ENCODE measurements at places on chromosomes 2 and 18.

DNA sequence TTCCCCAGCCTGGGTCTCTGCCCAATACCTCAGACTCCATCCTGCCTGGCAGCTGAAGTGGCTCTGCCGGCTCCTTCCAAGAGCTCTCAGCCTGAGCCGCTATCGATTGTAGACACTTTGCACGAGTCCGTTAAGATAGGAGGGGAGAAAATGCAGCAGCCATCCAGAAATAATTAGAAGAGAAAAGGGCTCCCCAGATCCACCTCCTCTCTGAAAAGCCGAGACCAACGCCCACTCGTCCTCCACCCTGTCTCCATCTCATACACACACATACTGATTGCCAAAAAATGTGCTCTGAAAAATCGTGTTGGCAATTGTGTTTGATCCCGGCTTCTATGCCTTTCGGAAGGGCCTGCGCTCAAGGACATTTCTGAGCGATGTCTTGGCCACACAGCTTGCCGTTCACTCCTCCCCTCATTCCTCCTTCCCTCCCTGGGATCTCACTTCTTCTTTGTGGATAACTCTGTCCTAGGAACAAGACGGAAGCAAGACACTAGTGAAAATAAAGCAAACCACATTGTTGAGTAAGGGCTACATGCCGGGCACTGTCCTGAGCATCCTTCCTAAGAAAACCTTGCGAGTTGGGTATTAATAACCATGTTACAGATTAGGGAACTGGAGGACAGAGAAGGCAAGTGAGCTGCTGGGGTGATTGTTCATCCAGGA is 372.8 kb upstream of the MYT1L start:
- no peak for DNase-seq

- DNase-seq, result no peak
Observed at GRCh38 chr2:54429811-54430551, 26.1 kb upstream of the SPTBN1 start.

DNA sequence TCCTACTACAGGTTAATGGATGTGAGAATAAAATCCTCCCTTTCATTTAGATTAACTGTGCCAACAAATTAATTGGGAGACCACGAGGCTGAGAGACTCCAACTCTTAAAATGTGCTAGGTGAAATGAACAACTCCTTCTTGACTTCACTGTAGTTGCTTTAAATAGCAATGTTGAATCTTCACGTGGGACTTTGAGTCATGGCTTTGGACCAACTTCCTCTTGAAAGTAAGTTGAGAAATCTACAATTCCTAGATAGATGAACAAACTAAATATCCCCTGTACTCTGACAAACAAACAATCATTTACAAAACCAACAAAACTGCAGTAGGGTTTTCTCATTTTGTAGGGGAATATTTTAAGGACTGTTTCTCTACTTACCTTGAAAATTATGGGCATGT is 291.9 kb upstream of the SPRED2 start:
- no peak for DNase-seq

- no peak for DNase-seq
Observed at GRCh38 chr2:74919827-74920226, 38.6 kb upstream of the POLE4 start.

- DNase-seq, result no peak
Observed at GRCh38 chr2:44063033-44063432, 67.2 kb upstream of the LRPPRC start.

- peak; percentile 41 for DNase-seq
Observed at GRCh38 chr18:13577091-13577697, 149.2 kb downstream of the FAM210A start.

GRCh38 chr18:7856733-7857132 is 289.6 kb downstream of the PTPRM start:
- DNase-seq, result no peak

DNA sequence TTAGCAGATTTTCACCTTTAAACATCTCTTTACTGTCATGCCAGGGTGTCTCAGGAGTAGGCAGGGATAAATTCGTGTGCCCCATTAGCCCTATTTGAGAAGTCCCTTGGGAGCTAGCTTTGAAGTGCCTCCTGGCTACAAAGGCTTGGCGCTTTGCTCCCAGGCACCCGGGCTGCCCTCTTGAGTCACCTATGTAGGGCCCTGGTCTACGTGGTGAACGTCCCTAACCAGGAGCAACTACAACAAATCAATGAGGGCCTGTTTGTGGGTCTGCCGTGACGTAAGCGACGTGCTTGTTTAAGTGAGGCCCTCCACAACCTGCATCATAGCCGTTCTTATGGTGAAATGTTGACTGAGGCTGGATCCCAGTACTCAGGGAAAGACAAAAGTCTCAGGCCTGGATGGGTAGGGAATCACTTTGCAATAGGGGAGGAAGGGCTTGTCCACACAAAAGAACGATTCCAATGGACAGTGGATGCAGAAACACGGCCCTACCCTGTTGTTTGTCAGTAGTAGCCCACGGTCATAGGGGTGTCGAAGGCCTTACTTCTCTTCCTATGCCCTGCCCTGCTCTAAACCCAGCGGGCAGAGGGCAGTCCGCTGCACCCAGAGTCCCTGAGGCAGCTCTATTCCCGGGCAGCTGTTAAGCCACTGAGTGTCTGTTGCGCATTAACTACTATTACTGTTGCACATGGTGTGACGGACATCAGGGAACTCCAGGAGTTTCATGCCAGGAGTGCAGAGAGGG is 93.9 kb downstream of the INHBB start:
- no peak for DNase-seq

DNA sequence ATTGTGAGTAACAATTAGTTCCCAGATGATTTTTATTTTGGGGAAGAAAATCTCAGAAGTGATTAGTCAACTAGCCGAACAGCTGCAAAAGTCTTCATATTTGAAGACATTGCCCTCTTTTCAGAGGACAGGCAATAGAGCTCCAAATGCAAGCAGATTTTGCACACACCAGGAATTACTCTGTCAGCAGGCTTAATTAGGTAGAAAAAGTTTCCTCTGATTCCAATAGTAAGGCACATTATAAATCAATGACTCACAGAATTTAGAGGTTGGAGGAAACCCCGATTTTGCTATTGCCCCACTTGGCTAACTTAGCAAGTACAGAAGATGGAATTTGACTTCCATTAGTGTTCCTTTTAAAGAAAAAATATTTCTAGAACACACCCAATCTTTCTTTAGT is 30.7 kb upstream of the SCN1A start:
- peak; percentile 5 for DNase-seq

- DNase-seq, result no peak
Observed at GRCh38 chr2:110764931-110765330, 32.6 kb downstream of the ACOXL start.

- DNase-seq, result no peak
Observed at GRCh38 chr18:65919663-65920062, 168.9 kb downstream of the CDH7 start.

- DNase-seq, result no peak
Observed at GRCh38 chr18:46283895-46284295, 179.7 kb downstream of the HAUS1 start.

DNA sequence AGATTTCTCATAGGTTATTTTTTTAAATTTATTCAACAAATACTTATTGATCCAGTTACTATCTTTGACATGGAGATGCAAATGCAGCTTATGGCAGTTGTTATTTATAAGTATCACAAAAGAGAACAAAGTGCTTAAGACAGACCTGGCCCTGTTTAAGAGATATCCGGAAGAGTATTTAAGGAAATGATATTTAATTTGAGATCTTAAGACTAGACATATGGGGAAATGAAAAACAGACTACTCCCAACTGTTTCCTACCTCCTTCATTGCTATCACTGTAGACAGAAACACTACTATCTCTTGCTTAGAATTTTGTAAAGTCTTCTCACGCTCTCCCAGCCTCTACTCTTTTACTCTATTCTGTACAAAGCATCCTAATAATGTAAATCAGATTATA is 36.0 kb downstream of the RPRD1A start:
- DNase-seq, result no peak

DNA sequence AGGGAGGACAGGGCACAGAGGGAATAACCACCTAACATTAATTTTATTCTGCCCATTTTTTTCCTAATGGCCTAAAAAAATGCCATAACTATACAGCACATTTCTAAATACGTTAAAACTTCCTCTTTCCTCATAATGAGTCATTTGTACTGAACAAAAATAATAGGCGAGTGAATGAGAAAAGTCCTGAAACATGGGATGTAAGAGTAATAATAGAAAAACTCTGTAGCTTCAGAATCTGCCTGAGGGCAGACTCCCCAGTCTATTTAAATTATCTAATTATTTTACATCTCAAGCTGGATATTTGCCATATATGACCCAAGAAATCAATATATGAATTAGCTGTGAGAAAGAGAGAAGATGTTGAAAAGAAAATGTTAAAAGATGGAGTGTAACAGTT is 285.1 kb downstream of the TMX3 start:
- no peak for DNase-seq

DNA sequence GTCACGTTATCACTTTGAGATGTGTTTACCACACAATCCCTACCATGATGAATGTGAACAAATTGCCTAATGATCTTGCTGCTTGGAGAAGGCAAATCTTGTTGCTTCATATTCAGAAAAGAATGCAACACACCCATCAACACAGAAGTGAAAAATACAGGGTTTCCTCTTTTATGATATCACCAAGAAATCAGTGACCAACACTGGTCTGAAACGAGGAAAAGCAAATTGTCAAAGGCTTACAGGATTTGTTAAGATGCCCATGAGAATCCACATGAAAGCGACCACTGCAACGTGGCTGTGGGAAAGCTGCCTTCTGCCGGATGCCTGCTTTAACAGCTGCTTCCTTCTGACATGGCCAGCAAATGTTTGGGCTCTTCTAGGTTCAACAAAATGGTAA is 397.6 kb upstream of the LRATD1 start:
- DNase-seq, result no peak

DNA sequence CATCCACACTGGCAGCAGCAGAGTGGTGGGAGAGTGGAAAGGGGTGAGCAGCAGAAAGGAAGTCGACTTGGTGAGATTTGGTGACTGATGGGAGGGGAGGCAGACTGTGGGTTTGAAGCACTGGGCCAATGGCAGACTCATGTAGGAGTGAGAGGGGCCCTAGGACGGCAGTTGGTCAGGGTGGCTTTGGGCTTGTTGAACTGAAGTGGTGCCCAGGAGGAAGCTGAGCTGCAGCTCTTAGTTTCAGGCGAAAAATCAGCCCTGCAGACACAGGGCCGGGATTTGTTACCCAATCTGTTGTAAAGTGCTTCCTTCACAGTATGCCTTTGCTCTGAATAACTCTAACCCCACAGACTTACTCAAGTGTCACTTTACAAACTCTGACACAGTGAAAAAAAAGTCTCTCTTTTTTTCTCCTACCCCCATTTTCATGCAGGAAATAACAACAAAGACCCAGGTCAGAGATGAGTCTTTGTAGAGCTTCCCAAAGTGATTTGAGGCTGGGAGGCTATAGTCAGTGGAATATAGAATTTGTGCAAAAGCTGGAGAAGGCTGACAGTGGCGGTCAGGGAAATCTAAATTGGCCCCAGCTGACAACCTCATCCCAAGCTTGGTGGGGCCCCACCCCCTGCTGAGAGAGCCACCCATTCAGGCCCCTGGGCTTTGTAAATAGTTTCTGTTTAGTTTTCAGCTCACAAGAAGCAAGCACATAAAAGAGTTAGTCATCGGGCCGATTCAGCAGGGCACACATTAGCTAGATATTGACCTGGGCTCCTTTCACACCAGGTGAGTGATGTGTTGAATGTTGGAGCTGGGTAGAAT is 226.9 kb downstream of the VAPA start:
- no peak for DNase-seq

GRCh38 chr18:57004366-57005121 is 142.3 kb upstream of the BOD1L2 start:
- peak; percentile 35 for DNase-seq

- DNase-seq, result no peak
Observed at GRCh38 chr18:73340135-73340977, 472.6 kb upstream of the NETO1 start.

DNA sequence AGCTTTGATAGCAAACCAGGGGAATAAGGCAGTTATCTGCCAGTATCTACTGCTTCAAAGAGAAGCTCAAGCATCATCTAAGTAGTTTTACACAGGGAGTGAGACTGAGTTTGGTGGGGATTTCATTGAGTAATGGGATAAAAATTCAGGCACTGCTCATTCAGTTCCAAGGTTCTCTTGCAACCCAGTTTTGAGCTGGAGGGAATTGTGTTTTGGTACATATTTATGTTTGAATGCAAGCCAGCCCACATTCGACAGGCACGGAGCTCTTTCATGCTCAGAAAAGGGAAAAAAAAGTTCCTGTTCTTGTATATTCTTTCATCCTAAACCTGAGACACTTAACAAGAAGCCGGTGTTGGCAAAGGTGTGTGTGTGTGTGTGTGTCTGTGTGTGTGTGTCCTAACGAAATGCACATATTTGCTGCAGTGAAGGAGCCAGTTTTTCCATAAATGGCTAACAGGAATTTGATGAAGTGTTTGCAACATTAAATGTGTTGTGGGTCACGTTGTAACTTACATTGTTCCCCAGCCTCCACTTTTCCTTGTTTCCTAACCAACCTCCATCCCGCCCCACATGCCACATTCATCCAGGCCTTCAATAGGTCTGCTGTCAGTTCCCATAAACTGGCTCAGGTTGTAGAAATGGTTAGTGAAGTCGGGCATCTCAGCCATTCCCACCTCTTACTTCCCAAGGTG is 311.1 kb downstream of the TXNL1 start:
- peak; percentile 58 for DNase-seq

- peak; percentile 2 for DNase-seq
Observed at GRCh38 chr2:124804014-124804940, 779.2 kb downstream of the CNTNAP5 start.

- peak; percentile 3 for DNase-seq
Observed at GRCh38 chr2:57080035-57080434, 896.2 kb downstream of the CCDC85A start.

GRCh38 chr2:70692256-70692655 is 75.7 kb downstream of the ADD2 start:
- DNase-seq, result no peak

DNA sequence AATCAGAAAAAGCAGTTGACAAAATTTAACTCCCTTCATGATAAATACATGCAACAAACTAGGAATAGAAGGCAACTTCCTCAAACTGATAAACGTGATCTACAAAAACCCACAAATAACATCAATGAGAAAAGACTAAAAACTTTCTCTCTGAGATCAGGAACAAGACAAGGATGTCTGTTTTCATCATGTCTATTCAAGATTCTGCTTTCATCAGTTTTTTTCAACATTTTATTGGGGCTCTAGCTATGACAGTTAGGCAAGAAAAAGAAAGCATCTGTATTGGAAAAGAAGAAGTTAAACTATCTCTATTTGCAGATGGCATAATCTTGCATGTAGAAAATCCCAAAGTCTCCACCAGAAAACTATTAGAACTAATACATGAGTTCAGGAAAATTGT is 12.3 kb upstream of the CHST10 start:
- DNase-seq, result no peak

- no peak for DNase-seq
Observed at GRCh38 chr2:16625201-16625729, 40.4 kb downstream of the CYRIA start.

GRCh38 chr2:96514521-96514920 is 9.4 kb upstream of the NEURL3 start:
- DNase-seq, result no peak
